ENCODE measurements at places on chromosomes 12 and 14.

- DNase-seq, result no peak
Observed at GRCh38 chr12:111138016-111138415, 217.6 kb upstream of the MYL2 start.

DNA sequence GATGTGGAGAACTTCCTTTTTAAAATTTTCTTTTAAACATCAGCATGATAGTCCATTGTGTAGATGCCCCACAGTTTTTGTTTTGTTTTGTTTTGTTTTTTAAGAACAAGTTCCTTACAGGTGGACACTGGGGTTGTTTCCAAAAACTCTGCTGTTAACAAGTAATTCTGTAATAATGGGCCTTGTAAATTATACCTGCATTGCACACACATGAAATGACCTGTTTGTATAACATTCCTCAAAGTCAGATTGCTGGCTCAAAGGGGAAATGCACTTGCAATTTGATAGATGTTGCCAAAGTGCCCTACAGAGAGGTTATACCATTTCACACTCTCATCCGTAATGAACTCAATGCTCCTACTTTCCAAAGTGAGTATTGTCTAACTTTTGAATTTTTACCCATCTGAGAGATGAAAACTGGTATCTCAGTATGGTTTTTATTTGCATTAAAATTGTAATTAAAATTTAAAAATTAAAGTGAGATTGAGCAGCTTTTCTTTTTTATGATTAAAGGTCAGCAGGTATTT is 89.2 kb downstream of the SPPL3 start:
- DNase-seq, result no peak

- no peak for DNase-seq
Observed at GRCh38 chr14:21426692-21427091, 29.2 kb downstream of the CHD8 start.

DNA sequence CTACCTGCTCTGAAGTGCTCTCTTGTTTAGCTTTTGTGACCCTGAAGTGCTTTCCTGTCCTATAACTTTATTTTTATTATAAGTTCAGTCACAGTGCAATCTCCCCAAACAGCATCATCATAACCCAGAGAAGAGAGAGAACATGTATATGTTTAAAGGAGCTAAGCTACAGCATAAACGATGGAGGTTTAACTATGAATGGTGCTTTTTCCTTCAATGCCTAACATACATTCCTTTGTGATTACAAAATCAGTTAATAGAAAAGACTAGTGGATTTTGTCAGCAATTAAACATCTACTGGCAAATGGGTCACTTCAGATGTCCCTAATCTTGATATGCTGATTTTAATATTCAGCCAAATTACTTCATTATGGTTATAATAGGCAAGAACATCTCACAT is 46.4 kb downstream of the ZFYVE21 start:
- DNase-seq, result no peak

DNA sequence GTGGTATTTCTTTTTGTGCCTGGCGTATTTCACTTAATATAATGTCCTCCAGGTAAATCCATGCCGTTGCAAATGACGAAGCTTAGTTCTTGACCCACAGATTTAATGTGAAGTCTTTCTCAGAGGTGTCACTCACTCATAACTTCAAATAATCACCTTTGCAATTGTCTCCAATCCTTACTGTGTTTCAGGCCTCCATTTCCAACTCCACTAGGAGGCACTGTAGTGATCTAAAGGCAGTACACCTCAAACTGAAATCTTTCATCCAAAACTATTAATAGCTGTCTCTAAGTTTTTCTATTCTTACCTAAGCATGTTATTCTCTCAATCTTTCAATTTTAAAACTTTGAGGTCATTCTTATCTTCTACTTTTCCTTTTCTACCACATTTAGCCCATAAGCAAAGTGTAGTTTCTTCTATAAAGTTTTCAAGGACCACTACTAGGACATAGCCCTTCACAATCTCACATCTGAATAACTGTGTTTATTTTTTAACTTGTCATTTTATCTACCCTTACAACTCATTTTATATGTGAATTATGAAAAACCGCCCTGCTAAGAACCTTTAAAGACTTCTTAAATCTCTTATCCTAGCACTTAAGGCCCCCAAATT is 25.5 kb upstream of the FBXO34 start:
- DNase-seq, result no peak

- DNase-seq, result no peak
Observed at GRCh38 chr12:43282106-43282505, 269.9 kb downstream of the ADAMTS20 start.

DNA sequence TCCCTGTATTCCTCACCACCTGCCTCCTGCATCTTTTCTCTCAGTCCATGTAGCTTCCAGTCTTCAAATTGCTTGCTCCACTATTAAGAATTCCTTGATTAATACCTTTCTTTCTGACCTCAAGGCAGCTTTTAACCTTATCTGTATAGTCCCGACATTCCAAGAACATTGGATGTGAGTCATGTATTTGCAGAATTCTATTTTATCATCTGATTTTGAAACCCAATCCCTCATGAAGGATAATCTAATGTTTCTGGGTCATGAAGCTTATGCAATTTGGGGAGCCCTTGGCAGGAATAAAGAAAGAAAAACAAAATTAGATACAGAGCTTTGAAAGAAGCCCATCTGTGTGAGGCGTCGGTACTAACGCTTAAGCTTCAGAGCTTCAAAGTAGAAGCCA is 63.4 kb upstream of the CCND2 start:
- no peak for DNase-seq

GRCh38 chr12:121159467-121160307 is 27.0 kb downstream of the P2RX7 start:
- DNase-seq, result no peak

GRCh38 chr14:89267656-89268055 is 149.4 kb downstream of the FOXN3 start:
- DNase-seq, result no peak

GRCh38 chr12:16174282-16174681 is 103.2 kb downstream of the SLC15A5 start:
- no peak for DNase-seq

- no peak for DNase-seq
Observed at GRCh38 chr12:39613525-39613924, 6.1 kb downstream of the ABCD2 start.

GRCh38 chr14:41461380-41461779 is 145.3 kb upstream of the LRFN5 start:
- no peak for DNase-seq

DNA sequence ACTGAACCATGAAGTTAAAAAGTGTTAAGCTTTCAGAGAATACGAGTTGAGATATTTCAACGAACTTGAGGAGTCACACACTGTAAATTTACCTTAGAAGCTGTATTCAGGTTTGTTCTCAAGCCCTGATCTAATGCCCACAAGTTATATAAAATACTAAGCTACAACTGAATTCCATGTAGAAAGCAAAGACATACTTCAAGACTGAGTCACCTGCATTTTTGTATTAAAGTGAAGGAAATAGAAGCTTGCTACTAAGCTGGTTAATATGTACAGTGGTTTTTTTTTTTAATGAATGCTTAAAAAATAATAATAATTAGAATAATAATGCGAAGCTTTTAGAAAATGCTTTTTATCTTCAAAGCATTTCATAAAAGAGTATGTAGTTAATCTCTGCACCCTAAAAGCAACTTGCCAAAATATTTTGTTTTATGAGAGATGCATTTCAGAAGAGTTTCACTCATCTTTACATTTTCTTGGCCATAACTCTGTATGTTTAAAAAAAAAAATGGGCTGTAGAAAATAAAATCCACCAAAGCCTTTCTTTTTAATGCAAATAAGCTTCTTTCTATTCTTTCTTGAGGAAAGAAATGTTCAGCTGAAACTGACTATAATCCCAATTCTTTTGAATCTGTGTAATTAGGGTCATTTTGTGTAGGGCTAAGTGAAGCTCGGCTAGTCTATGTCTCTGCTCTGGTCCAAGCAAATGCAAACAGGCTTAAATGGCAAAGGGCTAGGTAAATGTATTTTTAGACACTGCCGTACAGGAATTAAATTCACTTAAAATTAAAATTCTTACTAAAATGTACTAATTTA is 1047.5 kb upstream of the FLRT2 start:
- no peak for DNase-seq

GRCh38 chr14:78595797-78596196 is 425.6 kb downstream of the NRXN3 start:
- no peak for DNase-seq

GRCh38 chr14:100616854-100617409 is 29.7 kb upstream of the BEGAIN start:
- no peak for DNase-seq

GRCh38 chr14:89851106-89851505 is 103.4 kb downstream of the EFCAB11 start:
- DNase-seq, result no peak

DNA sequence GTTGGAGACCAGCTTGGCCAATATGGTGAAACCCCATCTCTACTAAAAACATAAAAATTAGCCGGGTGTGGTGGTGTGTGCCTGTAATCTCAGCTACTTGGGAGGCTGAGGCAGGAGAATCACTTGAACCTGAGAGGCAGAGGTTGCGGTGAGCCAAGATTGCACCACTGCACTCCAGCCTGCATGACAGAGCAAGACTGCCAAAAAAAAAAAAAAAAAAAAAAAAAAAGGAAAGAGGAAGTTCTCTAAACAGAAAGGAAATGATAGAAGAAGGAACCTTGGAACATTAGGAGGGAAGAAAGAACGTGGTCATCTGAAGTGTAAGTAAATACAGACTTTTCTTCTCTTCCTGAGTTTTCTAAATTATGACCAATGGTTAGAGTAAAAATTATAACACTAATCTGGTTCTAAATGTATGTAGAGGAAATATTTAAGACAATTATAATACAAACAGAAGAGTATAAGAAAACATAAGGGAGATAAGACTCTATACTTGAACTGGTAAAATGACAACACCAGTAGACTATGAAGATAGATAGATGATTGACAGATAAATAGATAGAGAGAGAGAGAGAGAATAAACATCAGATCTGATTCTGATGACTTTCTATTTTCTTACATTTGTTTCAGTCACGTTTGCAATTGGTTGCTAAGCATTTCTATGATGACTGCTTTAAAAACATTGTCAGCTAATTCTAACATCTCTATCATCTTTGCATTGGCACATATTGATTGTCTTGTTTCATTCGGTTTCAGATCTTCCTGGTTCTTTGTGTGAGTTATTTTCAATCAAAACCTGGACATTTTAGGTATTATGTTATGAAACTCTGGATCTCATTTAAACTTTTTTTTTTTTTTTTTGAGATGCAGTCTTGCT is 12.9 kb upstream of the CORO1C start:
- no peak for DNase-seq

GRCh38 chr12:88559772-88560171 is 20.5 kb downstream of the KITLG start:
- no peak for DNase-seq

GRCh38 chr12:105860561-105861207 is 278.1 kb downstream of the NUAK1 start:
- no peak for DNase-seq

DNA sequence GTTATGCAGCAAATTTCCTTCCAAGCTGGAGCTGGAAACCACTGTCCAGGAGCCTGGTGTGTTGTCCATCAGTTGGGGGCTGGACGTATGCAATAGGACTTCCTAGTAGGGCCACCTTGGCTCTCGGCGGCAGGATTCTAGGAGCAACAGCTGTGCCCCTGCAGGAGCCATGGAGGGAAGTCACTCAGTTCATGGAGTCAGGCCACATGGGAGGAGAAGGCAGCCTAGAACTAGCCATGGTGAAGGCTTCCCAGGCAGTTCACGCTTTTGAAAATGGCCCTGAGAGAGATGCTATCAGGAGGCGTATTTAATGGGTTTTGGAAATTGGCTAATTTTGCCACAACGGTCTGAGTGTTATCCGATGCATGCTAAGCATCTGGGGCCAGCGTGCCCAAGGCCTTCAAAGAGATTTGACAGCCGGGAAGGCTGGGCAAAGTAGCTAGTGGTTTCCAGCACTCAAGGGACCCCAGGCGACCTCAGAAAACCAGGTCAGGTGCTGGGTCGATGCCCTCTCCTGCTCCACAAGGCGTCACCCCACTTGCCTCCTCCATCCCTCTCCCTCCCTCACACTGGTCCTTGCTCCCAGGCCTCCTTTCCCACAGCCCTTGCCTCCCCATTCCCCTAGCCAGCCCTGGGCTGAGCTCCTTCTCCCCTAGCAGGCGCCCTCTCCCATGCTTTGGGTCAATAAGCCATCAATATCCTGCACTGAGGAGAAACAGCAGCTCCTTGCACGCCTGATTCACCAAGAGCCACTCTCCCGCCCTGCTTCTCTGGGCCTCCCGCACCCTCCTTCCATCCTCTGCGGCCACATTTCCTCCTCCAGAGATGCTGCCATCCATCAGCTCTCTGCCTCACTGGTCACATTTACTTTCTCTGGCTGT is 30.9 kb upstream of the SYNDIG1L start:
- DNase-seq, result no peak

GRCh38 chr12:103855036-103855712 is 14.1 kb upstream of the NT5DC3 start:
- DNase-seq, result no peak

- no peak for DNase-seq
Observed at GRCh38 chr12:89678225-89678624, 30.4 kb downstream of the ATP2B1 start.

DNA sequence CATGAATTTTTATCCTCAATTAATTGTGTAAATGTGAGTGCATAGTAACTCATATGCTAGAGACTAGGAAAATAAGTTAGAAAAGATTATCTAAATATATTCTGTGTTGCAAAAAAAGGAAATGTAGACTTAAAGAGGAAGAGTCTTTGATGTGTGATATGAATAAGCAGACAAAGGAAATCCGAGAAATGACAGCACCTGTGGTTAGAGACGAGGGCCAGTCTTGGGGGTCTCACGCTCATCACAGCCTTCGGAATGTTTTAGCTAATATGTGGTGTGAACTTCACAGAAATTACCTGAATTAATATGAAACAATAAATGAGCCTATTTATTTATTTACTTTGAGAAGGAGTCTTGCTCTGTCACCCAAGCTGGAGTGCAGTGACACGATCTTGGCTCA is 11.6 kb downstream of the ATP6V0A2 start:
- no peak for DNase-seq

DNA sequence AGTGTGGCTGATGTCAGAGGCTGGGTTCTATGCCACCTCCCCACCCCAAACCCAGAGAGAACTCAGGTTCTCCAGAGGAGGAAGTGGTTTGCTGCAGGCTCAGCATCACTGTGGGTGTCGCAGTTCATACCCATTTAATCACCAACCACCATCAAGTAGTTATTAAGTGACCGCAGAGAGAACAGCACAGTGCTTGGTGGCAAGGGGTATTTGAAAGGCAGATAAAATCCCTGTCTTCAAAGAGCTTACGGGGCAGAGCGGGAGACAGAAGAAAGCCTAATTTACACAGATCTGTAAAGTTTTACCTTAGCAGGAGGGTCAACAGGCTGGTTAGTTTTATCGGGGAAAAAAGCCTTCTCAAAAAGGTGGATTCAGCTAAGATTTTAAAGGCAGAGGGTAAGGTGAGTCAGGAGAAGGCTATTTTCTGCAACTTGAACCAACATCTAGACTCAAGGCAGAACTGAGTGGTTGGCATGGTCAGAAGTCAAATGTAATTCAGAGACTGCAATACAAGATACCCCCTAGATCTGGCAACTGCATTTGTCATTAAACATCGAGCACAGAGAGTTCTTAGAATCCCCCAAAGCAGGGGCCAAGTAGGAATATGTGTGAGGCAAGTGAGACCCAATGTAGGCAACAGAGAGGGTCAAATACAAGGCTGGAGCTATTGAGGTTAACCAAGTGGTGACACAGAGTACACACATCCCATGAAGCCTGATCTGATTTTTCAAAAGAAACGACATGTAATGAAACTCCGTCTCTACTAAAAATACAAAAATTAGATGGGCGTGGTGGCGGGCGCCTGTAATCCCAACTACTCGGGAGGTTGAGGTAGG is 13.2 kb downstream of the PXN start:
- no peak for DNase-seq
